ENCODE measurements at places on chromosomes 5 and 9.

DNA sequence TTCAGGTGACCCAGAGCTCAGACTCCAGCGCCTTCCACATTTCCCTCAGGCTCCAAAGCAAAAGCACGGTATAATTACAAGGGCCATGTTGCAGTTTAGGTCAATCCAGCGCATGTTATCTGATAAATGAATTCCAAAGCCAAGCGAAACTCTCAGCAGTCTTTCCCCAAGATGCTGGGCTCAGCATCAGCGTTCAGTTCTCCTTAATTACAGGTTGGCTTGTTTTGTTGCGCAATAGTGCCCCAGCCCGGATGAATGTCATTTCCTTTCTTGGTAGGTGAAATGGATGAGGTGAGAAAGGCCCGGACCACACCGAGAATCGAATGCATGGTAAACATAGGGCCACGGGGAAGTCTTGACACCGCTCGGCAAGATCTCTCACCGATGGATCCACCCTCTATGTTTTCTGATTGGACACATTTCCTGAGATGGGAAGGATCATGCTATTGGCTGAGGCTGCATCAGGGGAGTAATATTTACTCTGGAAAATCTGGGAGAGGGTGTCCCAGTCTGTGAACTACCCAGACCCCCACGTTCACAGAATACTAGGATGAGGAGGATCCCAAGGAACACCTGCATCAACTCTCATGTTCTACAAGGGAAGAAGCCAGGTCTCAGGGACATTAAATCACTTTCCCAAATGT lies 221.2 kb upstream of the ANKRD55 start:
- no peak for DNase-seq

- DNase-seq: no peak
These were observed 197.0 kb downstream of the ADCY2 start for GRCh38 chr5:7592910-7593309.

- DNase-seq: no peak
These were observed 1143.8 kb upstream of the DMAC1 start for GRCh38 chr9:8943392-8943791.

- DNase-seq: no peak
These were observed 47.7 kb downstream of the SIL1 start for GRCh38 chr5:139150367-139150999.

DNA sequence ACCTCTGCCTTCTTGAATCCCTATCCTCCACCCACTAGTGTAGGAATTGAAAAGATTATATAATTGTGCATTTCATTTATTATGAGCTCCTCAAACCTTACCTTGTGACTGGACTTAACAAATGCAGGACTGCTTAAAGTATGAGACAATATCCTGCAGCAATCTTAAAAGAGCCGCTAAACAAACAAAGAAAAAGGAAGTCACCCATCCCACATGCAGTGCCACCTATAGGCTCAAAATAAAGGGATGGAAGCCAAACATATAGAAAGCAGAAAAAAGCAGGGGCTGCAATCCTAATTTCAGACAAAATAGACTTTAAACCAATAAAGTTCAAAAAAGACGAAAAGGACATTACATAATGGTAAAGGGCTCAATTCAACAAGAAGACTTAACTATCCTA lies 8.7 kb downstream of the PCAT7 start:
- DNase-seq: no peak

DNA sequence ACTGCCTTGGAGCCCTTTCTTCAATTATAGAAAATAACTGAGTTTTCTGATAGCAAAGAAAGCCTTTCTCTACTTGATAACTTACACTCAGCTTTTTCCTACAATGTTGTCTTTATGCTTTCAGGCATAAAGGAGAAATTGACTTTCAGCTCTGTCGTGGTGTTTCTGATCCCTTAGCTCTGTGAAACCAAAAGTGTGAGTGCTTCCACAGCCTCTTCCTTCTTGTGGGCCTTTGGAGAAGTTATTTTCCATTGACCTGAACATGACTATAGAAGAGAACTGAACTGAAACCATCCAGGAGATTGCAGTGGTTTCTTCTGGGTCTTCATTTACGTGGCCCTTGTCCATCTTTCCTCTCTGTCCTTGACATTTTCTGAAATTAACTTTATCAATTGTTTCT lies 59.5 kb upstream of the EQTN start:
- DNase-seq: no peak

GRCh38 chr9:70805949-70806348 lies 315.5 kb downstream of the TRPM3 start:
- no peak for DNase-seq

GRCh38 chr9:127993721-127994120 lies 12.9 kb upstream of the EEIG1 start:
- DNase-seq: no peak

- DNase-seq: no peak
These were observed 487.2 kb downstream of the SPATA31D1 start for GRCh38 chr9:82475584-82476301.

- no peak for DNase-seq
These were observed 661 bp downstream of the PDCL start for GRCh38 chr9:122827761-122828093.

- no peak for DNase-seq
These were observed 213.3 kb downstream of the PCSK1 start for GRCh38 chr5:96219580-96220281.

DNA sequence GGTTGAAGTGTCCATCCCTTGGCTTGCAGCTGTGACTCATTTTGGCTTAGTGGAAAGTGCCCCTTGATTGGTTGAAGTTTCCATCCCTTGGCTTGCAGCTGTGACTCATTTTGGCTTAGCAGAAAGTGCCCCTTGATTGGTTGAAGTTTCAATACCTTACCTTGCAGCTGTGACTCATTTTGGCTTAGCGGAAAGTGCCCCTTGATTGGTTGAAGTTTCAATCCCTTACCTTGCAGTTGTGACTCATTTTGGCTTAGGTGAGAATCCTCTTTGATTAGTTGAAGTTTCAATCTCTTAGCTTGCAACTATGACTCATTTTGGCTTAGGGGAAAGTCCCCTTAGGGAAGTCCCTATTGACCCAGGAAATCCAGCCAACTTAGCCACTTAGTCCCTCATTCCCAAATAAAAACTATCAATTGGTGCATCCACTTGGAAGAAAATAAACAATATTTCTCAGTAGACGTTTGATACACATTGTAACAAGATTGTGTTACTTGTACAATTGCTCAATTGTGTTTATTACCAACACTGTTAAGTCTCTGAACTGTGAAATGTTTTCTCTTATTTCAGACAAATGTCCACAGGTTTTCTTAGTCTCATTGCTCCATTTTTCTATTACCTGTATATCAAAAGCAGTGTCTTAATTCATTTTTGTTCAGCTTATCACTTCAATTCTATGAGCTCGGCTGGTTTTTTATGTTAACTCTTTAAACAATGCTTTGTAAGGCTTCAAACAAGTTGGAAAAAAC lies 2308.8 kb upstream of the ACO1 start:
- DNase-seq: no peak

GRCh38 chr9:75544815-75545214 lies 345.7 kb upstream of the PCSK5 start:
- DNase-seq: no peak

GRCh38 chr5:179142434-179143198 lies 82.4 kb downstream of the ZNF354C start:
- no peak for DNase-seq

- no peak for DNase-seq
These were observed 2186.5 kb upstream of the ACO1 start for GRCh38 chr9:30197954-30198353.

DNA sequence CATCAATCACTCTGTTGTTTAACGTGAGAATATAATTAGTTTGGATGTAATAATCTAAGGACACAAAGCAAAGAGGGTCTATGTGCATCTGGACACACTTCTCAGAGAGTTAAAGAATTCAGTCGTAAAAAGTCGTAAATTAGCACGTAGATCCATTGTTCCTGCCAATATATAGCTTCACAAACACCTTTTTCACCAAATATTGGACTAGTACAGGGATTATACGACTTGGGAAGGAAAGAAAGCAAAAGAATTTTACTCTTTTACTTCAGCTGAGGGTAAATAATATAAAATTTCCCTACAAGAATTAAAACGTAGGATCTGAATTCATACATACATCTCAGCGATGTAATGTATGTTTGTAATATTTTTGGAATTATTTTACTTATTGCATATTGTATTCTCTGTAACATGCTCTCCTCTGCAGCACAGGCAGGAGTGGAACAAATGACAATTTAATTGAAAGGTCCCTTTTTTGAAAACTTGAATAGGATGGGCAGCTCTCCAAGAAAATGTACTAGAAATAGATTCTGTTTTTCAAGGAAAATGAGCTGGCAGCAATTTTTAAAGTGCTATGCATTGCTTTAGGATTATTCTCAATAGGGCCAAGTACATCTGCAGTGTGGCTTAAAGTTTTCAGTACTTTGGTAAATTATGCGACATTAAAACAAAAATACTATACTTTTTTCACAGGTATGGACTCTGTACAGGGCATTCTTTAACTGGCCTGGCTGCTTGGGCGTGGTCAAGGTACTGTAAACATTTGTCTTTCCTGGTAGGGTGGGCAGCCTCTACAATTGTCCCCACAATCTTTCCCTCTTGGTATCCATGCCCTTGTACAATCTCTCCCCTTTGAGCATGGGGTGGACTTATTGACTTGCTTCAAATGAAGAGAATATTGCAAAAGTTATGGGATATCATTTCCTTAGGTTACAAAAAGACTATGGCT lies 39.7 kb upstream of the HSD17B4 start:
- no peak for DNase-seq

- no peak for DNase-seq
These were observed 39.8 kb downstream of the F2RL2 start for GRCh38 chr5:76583163-76584047.

GRCh38 chr5:113140837-113141671 lies 164.5 kb downstream of the DCP2 start:
- DNase-seq: no peak

DNA sequence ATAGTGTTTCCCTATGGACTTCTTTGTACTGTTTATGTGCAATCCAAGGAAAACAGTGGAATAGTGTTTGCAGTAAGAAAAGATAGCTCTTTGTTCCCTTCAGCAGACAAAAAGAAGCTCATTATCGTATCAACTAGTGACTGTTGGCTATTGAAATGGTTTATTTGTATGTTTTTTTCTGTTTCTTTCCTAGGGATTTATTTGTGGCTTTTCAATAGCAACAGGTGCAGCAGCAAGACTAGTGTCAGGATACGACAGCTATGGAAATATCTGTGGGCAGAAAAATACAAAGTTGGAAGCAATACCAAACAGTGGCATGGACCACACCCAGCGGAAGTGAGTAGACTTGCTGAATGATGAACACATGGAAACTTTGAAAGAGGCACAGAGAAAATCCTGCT lies 65.1 kb downstream of the SLC44A1 start:
- DNase-seq: no peak

- DNase-seq: no peak
These were observed 8.7 kb downstream of the HMGCS1 start for GRCh38 chr5:43304525-43304924.
